ENCODE measurements at places on chromosomes 5 and 9.
A peak's percentile ranks its signal among the peaks of the same experiment; 100 is the strongest.

- DNase-seq = no peak
Measured at GRCh38 chr9:33011831-33012230, 10.4 kb upstream of the APTX start.

DNA sequence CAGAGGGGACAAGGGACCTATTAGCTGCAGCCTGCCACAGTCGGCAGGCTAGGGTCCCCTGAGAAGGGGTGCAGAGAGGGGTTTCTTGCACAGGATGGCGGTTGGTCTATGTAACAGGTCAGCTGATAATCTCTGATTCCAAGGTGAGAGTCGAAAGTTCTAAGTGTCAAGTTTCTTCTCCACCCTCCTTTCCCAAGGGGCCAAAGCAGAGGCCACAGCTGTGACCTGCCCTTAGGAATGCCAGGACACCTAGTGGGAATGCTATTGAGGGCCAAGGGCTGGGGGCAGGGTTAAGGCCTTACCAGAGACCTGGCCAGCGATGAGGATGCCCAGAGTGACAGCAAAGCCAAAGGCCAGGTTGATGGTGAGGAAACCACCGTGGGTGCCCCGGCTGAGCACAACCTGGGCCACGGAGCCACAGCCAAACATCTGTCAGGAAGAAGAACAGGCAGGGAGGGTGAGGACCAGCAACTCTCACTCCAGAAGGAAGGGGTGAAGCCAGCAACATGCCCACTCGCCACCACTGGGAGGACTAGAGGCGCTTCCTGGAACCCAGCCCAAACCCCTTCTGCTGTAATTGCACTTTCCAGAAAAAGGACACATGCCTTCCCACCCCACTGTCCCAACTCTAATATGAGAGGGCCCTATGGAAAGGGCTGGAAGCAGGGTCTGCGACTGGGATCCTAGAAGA is 3.8 kb downstream of the AQP3 start:
- DNase-seq = no peak

GRCh38 chr9:36017278-36017677 is 19.4 kb upstream of the RECK start:
- no peak for DNase-seq

DNA sequence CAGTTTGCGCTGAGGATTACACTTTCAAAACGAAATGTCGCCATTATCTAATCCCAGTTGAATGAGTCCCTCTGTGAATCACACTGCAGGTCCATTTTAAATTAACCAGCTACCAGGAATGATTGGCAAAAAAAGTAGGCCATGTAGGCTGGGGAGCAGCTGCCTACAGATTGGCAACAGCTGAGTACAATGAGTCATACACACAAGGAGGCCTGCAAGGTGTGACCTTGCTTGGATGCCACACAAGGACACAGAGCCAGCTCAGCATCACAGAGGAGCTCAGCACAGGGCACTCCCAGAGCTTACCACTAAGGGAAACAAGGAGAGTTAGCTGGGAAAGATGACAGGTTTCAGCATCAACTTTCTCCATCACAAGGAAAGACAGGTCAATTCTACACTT is 12.9 kb downstream of the HAVCR1 start:
- DNase-seq = peak; percentile 5

GRCh38 chr9:36870960-36871359 is 163.1 kb downstream of the PAX5 start:
- DNase-seq = no peak

DNA sequence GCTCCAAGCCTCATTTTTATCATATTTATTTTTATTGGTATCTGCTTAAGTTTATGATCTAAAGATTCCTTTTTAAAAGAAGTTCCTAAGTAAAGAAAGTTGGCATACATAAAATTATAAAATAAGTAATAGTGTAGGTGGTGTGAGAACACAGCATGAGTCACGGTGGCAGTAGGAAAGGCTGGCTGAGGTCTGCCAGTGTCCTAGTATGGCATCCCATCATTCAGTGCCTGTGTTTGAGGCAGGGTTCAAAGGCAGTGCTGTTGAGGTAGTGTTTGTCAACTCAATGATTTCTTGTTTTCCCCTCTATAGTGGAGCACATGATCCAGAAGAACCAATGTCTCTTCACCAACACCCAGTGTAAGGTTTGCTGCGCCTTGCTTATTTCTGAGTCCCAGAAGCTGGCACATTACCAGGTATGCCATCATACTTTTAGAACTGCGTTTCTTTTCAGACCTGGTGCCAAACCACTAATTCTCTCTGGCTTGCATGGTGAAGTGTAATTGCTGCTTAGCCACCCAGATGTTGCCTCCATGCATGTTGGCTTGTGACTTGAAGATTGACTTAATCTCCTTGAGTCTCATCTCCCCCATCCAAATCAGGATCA is 18.4 kb downstream of the ZNF346 start:
- peak; percentile 69 for DNase-seq

DNA sequence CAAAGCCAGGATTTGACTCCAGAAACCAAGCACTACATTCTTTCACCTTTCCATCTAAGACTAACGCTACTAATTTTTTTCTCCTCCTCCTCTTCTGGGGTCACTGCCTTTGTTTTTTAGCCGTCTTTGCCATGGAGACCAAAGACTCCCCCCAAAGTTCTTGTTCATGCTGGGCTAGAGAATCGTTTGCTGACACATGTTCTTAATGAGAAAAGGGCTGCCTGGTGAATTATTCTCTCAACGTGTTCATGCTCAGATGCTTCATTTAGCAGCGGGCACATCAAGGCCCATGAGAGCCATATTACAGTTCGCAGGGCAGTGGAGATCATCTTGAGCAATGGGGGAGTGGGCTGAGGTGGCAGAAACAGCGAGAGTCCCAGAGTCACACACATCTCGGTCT is 134.9 kb downstream of the SLIT3 start:
- DNase-seq = no peak

DNA sequence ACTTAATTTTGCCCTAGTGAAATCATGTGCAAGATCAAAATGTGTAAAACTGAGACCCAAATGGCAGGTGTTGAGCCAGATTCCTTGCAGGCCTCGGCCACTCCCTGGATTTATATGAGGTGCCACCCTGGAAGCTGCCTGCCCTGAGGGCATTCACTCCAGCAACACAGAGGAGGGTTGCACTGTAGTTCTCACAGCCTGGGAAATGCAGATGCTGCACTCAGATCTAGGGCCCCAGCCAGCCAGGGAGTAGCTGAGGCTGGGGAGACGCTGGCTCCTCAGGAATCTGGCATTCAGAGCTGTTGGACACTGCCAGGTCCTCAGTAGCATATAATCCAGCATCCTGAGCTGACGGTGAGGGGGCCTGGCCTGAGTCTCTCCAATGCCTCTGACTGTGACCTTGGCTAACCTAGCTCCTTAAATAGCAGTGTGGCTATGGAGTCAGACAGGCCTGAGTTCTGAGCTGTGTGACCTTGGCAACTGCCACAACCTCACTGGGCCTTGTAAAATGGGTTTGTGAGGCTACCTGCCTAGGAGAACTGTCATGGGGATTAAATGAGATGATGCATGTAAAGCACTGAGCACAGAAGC is 8.7 kb downstream of the KCNMB1 start:
- no peak for DNase-seq

GRCh38 chr5:172446336-172447051 is 7.8 kb downstream of the SH3PXD2B start:
- DNase-seq = no peak

DNA sequence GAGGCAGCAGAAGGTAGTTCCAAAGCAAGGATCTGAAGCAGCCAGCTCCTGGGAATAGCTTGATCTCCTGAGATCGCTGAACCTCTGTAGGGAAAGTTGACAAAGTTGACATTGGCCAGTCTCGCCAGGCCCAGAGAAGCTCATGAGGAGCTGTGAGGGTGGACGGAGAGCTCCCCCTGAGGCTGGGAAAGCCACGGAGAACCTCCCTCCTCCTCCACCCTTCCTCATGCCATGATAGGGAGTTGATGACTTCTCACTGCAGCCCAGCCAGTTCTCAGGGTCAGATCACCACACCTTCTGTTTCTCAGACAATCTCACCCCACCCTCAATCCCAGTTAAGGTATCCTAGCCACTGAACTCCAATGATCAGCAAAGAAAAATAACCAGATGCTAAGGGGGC is 30.4 kb upstream of the KCNV2 start:
- no peak for DNase-seq

- no peak for DNase-seq
Measured at GRCh38 chr5:149404746-149405549, 25.9 kb upstream of the IL17B start.

GRCh38 chr9:3660936-3661335 is 135.1 kb upstream of the RFX3 start:
- no peak for DNase-seq

DNA sequence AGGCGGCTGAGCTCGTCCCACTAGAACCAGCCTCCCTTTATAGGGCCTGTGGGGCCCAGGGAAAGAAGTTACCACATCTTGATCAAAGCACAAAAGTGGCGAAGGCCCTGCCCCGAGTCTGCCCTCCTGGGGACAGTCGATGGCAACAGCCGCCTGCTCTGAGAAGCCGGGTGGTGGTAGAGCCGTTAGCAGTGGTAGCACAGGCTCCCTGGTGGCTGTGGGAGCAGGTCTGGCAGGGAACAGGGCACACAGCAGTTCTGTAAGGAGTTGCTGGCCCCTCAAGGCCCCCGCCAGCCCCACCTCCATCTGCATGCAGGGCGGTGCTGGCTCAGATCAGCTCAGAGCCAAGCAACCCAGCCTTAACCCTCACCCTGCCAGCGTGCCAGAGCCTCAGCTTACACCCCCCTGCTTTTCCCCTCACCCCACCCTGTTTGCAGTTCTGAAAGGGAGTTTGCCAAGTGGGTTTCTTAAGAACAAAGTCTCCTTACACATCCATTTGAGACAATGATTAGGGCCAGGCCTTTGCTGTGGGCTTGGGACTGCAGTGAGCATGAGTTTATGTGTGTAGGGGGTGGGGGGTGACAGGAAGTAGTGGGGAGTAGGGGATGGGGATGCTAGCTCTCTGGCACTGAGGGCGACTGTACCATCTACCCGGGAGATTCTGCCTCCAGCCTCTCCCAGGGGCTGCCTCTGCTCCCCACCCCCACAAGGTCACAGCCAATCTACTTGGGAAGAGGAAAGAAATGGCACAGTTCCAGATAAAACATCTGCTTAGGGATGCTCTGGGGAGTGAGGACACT is 11.8 kb downstream of the ACSL6 start:
- no peak for DNase-seq

DNA sequence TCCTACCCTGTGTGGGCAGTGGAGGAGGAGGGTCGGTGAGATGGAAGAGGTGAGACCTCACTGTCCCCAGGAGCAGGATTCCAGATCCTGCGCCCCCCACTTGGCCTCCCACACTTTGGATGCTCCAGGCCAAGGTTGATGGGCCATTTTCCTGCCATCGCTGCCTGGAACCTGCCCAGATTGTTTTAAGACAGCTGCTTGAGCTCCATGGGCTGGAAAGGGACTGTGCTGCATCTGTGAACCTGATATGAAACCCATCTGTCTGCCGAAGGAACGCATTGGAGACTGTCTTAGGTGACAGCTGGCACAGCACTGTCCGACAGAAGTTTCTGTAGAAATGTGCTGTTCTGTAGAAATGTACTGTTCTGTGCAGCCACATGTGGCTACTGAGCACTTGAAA is 72.7 kb upstream of the SLC25A48 start:
- DNase-seq = no peak

DNA sequence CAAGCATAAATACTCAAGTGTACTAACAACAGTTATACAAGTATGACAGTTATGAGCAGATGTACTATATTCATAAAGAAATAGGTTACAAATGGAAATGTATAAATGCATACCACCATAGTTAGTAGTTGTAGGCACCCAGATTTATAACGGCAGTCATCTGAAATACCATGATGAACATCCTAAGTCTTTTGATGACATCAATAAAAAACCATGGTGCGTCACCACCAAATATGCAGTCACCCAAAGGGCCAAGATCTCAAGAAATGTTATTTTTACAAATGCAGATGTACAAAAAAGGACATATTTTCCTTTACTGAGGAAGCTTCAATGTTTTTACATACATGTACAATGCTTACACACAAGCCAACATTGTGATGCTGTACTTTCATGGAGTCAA is 70.8 kb upstream of the XPA start:
- no peak for DNase-seq

- DNase-seq = no peak
Measured at GRCh38 chr9:108156270-108156998, 666.9 kb upstream of the KLF4 start.

DNA sequence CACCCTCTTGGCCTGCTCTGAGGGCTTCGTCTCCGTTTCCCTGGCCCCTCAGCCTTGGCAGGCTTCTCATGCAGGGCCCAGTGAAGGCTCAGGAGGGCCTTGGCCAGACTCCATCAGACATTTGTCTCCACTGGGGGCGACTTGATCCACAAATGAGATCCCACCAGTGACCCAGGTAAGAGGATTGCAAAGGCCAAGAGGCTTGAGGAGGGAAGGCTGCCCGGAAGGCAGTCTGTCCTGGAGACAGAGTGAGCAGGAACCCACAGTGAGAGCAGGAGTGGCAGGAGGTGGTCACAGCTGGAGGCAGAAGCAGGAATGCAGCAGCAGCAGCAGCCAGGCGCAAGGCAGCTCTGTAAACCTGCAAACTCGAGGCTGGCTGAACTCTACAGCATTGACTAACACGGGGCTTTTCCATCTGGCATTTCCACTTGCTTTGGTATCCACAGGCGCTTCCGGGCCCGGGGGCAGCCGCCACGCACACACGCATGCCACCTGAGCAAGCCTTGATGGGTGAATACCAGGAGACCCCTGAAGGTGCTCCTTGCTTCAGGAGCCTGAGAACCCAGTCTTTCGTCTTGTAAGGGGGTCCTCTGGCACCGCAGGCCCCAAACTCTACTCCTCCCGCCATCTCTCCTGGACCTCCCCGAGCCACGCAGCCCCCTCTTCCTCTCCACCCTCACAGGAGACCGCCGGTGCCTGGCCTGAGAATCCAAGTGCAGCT is 14.7 kb downstream of the MGAT1 start:
- no peak for DNase-seq

GRCh38 chr5:149201121-149201637 is 59.9 kb downstream of the ABLIM3 start:
- no peak for DNase-seq

- DNase-seq = no peak
Measured at GRCh38 chr5:73781107-73781768, 155.2 kb downstream of the ARHGEF28 start.

GRCh38 chr9:93096131-93096802 is at the start of gene CARD19:
CARD19 (plus strand) TSS chr9:93096217; CDS start chr9:93096346, 129 bp downstream.
- DNase-seq = no peak

GRCh38 chr9:1729631-1730030 is 285.5 kb upstream of the SMARCA2 start:
- DNase-seq = no peak

DNA sequence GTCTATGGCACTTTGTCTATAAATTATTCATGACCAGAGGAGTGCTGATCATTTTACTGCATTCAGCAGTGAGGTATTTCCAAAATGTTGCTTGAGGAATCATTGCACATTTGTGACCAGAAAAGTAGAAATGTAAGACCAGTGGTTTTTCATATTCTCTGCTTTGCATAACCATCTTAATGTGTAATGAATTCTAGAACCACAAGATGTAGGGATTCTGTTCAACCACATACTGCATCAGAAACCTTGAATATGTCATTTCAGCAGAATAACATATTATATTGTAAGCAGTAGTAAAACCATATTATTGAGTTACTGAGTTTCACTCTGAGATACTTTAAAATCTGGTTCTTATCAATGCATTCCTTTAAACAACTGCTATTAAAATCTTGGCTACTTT is 1243.4 kb downstream of the MAT2B start:
- DNase-seq = no peak
